ENCODE measurements at places on chromosomes 16 and 17.
A peak's percentile ranks its signal among the peaks of the same experiment; 100 is the strongest.

DNA sequence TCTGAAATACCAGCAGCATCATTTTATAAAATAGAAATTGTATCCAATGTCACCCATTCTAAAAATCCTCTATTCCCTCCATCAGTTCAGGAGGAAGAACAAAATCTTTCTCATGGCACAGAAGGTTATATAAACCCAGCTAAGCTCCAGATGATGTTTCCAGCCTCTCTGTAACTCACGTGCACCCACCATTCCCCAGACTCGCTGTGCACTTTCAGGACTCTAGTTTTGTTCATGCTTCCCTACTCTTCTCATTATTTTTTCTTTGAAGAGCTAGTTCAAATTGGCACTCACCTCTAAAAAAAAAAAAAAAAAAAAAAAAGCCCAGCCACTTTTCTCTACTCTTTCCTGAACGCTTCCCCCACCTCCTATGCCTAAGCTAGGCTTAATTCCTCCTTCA, 36.0 kb upstream of the SHISA6 start:
- no peak for DNase-seq

GRCh38 chr17:4582691-4583090, 1.6 kb upstream of the SMTNL2 start:
- no peak for DNase-seq

GRCh38 chr16:80852261-80852872, 48.0 kb upstream of the CDYL2 start:
- peak; percentile 57 for DNase-seq

GRCh38 chr17:15268461-15268860, 3.3 kb upstream of the PMP22 start:
- no peak for DNase-seq

GRCh38 chr16:19872179-19872863, 12.3 kb downstream of the GPRC5B start:
- DNase-seq = no peak

DNA sequence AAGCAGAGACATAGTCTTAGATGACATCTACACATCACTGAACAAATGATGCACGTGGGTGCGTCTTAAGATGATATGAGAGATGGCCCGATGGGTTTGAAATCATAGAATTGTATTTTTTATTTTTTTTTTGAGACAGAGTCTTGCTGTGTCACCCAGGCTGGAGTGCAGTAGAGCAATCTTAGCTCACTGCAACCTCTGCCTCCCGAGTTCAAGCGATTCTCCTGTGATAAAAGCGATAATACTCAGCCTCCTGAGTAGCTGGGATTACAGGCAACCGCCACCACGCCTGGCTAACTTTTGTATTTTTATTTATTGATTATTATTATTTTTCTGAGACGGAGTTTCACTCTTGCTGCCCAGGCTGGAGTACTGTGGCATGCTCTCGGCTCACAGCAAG, 5.3 kb downstream of the ST6GALNAC1 start:
- DNase-seq = no peak

DNA sequence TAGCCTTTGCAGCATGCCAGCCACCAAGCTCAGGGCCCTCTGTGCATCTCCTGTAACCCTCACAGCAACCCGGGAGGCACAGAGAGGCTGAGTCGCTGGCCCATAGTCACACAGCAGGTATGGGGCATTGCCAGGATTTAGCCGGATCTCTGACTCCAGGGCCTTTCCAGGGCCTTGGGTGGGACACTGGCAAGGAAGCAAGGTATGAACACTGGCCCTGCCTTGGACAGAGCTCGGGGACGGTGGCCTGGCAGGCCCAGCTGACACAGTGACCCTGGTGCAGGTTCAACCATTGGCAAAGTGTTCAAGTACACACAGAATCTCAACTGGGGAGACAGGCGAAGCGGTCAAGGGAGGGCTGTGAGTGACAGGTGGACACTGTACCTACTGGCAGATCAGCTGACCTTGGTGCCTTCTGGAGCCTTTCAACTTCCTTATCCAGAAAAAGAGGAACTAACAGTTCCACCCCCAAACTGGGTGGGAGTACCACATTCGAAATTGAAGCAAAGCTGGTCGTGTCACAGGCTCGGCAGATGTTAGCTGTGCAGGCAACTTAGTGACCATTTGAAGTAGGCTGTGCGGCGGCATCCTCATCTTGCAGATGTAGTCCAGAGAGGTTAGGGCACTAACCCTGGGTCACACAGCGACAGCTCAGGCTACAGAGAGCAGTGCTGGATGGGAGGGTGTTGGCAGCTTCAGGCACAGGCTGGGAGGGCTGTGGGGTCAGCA, 287.4 kb downstream of the SEC14L1 start:
- DNase-seq = no peak

DNA sequence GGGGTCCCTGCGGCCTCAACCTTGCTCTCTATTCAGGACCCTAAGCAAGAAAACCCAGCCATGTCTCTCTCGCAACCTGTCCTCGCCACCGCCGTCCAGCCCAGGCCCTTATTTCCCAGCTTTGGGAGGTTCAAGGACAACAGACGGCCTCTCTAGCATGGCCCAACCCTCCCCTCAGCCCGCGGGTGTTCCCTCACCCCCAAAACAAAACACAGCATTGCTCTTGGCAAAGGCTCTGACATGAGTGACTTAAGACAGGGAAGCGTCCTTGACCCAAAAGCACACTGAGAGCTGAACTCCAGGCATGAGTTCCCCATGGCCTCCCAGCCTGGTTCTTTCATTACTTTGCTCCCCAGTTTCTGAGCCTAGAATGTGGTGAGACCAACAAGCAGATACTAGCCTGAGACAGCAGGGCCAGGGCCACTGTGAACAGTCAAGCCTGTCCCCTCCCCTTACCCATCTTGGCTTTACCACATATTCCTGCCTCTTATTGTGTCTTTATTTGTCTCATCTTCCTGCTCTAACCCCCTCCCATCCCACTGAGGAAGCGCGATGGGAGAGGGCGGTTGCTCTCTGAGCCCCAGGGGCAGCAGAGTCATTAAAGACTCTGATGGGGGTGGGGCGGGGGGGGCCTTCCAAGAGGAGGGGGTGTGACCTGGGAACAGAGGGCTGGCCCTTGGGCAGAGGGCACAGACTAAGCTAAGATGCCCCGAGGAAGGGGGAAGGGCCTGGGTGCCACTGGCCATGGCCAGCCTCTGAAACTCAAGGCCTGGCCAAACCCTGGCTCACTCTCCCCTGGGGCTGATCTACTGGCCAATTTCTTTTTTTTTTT, 11.8 kb downstream of the SREBF1 start:
- DNase-seq = no peak

GRCh38 chr17:77570565-77570898, 388.0 kb upstream of the TNRC6C start:
- no peak for DNase-seq

GRCh38 chr16:24701521-24701951, 27.9 kb upstream of the TNRC6A start:
- DNase-seq = no peak

- DNase-seq = no peak
These were observed 55.3 kb downstream of the NOG start for GRCh38 chr17:56648806-56649205.

GRCh38 chr17:31522284-31522931, 130.9 kb downstream of the RAB11FIP4 start:
- DNase-seq = no peak

- DNase-seq = no peak
These were observed 13.5 kb upstream of the CALB2 start for GRCh38 chr16:71345031-71345430.

DNA sequence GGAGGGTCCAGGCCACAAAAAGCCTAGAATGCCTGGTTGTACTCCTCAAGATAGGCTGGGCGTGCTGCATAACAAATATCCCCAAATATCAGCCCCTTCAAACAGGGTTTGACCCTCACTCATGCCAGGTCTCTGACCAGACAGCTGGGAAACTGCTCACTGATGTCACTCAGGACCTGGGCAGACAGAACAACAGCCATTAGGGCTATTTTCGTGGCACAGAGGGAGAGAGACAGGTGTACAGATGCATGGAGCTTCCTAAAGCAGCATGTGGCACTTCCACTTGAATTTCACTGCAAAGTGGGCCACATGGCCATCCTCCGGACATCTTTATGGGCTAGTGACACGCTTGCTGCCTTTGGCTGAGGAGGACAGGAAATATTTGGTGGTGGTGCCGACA, 73.1 kb downstream of the SREBF1 start:
- DNase-seq = no peak

GRCh38 chr17:67124450-67125148, 80.2 kb downstream of the CACNG1 start:
- no peak for DNase-seq

Data from Caco-2 (cell line).